Activated naive CD4-positive, alpha-beta T cell (primary cell): ENCODE measurements at places on chromosomes 3 and 15.

DNA sequence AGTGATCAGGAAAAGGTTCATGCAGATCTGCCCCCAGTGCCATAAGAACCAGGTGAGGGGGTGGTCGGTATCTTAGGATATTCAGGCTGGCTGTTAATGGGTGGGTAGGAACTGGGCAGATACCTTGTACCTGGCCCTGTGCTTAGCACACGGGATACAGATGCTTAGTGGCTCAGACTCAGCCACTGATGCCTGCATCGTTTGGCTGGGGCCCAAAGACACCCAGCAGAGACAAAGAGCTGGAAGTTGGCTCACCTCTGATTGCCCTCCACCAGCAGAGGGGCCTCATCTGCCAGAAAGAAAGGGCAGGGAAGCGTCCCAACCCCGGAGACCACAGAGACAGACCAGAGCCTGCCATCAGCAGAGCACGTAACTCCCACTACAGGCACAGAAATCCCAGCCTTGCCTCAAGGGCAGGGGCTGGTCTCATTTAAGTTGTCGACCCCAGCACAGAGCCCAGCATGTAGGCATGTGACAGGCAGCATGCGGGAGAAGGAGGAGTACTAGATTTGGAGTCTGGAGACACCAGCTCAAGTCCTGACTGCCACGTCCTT, 64.1 kb upstream of the SLC6A1 start:
- DNase-seq = no peak

GRCh38 chr3:167882057-167882667, 146.6 kb downstream of the SERPINI1 start:
- DNase-seq = no peak

GRCh38 chr3:53243165-53243564, 12.7 kb downstream of the TKT start:
- DNase-seq = no peak

DNA sequence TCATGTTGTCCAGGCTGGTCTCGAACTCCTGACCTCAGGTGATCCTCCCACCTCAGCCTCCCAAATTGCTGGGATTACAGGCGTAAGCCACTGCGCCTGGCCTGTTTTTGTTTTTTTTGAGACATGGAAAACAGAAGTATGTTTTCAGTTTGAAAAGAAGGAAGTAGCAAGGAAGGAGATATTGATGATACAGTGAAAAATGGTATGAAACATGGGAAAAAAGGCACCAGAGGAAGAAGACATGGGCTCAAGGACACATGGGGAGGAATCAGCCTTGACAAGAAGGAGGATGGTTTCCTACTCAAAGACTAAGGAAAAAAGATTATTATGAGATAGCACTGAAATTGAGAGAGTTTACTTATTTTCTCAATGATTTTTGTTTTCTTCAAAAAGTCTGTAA, 30.7 kb downstream of the FMN1 start:
- DNase-seq = no peak

GRCh38 chr15:52653431-52653964, 25.7 kb downstream of the ATOSA start:
- no peak for DNase-seq
